ENCODE measurements at places on chromosomes 2 and 18.
A peak's percentile ranks its signal among the peaks of the same experiment; 100 is the strongest.

- no peak for DNase-seq
Measured at GRCh38 chr2:229572507-229573271, 141.7 kb downstream of the DNER start.

GRCh38 chr2:212921711-212922110 is 229.7 kb downstream of the IKZF2 start:
- DNase-seq = no peak

DNA sequence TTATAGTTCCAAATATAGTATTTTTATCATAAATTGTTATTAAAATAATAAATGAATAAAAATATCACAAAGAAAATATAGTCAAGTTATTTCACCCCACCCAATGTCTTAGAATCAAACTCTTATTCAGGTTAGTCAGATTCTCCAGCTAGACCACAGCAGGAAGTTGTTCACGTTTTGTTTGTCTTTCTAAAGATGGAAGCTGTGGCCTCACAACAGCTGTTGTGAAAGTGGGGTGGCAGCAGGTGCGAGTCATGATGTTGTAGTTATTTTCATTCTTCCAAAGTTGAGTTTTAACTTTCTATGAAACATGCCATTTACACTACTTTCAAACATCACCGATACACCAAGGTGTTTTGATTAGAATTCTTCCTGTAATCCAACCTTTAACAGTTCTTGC is 272.9 kb downstream of the SLC8A1 start:
- no peak for DNase-seq

DNA sequence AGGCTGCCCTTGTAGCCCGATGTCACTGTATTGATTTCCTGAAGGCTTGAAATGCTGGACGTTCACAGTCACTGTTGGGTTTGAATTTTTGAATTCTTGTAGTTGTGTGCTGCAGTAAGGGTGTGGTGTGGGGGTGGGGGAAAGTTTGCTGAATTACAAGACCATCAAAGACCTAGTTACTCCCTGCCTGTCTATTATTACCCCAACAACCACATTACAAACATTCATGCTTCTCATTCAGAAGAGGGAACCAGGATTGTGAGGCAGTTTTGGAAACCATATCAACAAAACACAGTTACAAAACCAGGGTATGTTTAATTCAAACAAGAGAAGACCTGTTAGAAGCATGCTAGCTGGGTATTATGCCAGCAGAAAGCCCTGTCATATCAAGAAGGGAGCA is 85.8 kb downstream of the CLHC1 start:
- no peak for DNase-seq

DNA sequence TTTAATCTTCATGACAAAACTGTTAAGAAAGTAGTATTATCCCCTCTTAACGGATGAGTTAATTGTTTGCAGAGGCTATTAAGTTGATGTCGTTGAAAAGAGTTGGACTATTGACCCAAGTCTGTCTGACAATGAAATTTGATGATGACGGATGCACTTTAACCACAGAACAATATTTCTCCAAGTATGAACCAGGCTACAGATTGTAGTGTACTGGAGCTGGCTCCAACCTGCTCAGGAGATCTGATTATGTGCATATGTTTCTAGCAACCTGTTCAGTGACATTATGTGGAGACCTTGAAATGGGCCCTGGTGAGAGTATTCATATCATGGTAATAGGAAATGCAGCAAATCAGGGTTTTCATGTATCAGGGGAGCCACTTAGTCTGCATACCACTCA is 174.1 kb downstream of the CDH7 start:
- DNase-seq = no peak

DNA sequence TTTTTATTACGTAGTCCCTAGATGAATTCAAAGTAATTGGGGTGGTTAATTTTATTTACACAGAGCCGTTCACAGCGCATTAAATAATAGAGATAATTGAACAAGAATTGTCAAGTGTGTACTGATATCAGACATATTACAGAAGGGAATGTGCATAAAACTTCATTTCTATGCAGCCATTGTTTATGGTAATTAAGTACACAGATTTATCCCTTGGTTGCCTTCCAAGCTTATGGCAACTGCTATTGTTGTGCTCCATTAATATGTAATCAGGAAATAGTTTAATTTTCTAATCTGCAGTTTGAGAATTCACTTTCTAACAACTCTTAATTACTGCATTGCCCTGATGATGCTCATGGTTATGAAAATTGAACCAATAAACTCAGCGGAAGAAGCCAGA is 47.3 kb upstream of the OTX1 start:
- DNase-seq = no peak

DNA sequence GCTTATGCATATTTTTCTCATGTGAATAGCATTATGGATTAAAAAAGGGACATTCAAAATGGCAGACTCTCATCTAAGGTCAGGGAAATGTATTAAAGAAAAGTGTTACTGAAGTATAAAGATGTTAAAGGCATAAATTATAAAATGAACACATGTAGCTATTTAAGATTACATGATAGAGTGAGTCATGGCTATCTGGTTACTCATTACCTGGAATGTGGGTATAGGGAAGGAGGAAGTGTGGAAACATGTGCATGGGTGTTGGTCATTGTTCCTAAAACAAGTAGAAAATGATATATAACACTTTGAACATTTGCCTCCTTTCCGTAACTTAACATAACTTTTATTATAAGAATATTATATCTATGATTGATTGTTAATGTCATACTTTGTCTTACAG is 66.4 kb downstream of the MYO1B start:
- DNase-seq = no peak

DNA sequence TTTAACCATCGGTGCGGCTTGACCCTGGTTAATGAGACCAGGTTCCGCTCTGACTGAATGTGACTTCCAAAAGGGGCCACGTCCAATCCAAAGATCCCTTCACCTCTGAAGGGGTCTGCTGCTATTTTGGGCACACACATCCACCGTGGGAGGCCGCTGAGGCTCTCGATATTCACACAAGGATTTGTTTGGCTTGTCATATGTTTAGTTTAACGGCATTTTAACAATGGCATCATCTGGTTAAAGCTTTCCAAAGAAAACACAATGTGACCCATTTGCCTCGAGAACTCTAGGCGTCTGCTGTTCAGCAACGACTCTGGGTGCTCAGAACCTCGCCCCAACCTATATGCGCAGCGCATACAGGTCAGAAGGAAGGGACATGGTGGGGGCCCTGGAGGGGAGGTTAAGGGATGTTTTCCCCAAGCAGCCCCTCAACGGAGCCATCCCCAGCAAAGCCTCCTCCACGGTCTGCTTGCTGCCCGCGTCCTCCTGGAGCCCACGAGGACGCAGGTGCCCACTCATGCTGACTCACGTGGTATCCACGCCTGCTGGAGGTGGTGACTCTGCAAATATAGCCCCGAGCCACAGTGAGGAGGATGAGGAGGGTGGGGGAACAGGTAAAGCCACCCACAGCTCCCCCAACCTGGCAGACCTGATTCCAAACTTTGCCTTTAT is 260.3 kb downstream of the HDAC4 start:
- no peak for DNase-seq

DNA sequence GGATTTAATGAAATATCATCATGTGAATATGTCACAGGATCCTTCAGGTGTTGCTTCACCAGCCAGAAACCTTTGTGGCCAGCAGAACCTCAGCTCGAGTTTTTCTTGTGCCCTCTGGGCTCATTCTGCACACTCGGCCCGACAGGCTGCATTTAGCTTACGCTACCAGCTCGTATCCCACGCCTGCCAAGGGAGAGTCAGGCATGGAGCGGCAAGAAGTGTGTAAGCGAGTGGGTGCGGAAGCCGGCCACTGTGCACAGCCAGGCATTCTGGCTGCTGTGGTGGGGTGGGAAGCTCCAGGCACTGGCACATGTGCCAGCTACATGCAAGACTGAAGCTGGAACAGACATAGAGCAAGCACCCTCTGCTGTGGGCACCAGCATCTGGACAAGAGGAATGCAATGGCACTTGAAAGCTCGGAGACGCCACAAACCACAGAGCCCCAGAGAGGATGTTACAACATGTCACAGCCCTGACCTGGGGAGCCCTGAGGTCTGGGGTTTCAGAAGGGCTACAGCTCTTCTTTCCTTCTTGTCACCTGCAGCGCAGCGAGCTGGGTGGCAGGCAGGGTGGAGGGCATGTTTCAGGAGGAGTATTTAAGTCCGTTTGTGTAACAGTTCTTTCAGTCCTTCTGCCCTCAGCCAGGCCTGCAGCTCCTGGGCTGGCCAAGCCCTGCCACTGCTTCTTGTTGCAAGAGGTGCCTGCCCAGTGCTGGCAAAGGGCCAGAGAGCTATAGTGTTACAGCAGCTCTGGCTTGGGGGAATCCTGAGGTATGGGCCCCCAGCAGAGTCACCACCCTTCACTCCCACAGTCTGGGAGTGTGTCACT is 257.3 kb upstream of the HNMT start:
- DNase-seq = no peak

- DNase-seq = no peak
Measured at GRCh38 chr2:136065907-136066306, 52.0 kb downstream of the CXCR4 start.

GRCh38 chr2:212549463-212549862 is 10.9 kb upstream of the ERBB4 start:
- DNase-seq = no peak

DNA sequence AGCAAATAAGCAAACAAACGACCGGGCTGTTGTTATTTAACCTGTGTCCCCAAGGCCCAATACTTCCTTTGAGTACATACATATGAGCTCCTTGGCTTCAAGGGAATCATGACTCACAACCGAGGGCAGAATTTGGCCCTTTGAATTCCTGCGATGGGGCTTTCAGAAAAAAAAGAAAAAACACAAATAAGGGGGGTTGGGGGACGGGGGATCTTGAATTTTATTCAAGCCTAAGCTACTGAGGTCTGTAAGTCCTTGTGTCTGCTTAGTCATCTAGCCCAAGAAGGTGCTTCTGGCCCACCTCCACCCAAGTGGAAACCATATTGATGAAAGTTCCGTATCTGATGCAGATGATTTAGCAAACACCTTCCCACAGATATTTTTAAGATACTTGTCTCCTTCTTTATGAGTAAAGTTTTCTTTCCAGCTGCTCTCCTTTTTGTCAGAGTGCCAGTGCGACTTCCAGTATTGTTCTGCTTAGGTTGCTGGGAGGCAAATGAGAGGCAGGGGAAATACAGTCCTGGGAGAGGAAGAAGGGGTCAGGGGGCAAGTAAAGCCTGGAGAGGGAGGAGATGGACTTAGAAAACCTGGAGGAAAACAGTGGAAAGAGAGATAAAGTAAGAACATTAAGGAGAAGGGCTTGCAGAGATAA is 169.6 kb downstream of the ZEB2 start:
- no peak for DNase-seq

GRCh38 chr2:8118940-8119781 is 562.7 kb upstream of the ID2 start:
- DNase-seq = no peak

GRCh38 chr2:96342085-96342484 is 6.5 kb downstream of the NCAPH start:
- DNase-seq = no peak

DNA sequence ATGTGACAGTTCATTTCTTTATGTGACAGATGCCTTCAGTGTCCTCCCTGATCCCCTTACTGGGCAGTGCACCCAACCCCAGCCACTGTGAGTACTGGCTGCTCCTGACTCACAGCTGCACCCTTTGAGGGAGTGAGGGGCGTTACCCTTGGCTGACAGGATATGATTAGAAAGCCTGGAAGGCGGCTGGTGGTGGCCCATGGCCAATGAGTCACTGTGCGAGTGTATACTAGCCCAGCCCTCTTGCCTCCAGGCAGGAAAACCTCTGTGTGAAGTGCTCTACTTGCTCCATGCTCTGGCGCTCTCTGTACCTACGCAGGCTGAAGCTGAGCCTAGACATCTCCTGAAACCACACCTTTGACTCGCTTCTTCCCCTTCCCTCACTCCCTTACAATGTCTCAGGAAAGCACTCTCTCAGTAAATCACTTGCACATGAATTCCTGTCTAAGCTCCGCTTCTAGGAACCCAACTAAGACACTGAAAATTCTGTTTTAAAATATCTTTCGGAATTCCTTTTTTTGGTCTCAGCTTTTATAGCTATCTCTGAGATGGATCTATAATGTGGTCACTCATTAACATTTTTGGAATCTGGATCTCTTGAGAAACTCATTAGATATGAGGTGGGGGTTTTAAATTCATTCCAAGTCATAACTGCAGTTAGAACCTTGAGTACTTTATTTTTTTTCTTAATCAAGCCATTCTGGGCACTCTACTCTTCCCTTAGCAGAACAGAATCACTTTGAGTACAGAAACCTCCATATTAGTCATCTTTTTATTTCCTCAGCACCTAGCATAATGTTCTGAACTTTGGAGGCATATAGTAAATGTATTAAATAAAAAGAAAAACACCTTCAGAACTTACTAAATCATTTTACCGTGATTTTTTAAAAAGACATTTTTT is 25.3 kb upstream of the STAM2 start:
- peak; percentile 23 for DNase-seq

- no peak for DNase-seq
Measured at GRCh38 chr2:25742501-25742900, 69.1 kb upstream of the DTNB start.

DNA sequence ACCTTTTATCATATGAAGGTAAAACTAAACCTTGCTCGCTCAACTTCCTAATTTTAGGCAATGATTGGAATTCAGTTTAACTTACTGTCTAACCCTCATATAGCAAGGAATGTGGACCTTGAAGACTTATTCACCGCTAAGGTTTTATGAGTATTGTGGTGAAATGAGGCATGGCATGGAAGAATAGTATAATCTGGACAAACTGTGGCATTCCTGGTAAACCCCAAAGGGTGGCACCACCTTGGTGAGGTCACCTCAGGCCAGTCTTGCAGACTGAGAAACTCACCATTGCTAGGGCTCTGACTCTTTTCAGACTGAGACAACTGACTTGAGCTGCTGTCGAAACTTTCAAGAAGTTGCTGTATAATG is 51.1 kb upstream of the EHBP1 start:
- DNase-seq = no peak

- DNase-seq = no peak
Measured at GRCh38 chr2:213288913-213289700, 4.8 kb downstream of the SPAG16 start.

- DNase-seq = no peak
Measured at GRCh38 chr18:34322365-34323289, 97.9 kb upstream of the NOL4 start.

- DNase-seq = no peak
Measured at GRCh38 chr2:239882331-239882732, 142.8 kb downstream of the NDUFA10 start.

DNA sequence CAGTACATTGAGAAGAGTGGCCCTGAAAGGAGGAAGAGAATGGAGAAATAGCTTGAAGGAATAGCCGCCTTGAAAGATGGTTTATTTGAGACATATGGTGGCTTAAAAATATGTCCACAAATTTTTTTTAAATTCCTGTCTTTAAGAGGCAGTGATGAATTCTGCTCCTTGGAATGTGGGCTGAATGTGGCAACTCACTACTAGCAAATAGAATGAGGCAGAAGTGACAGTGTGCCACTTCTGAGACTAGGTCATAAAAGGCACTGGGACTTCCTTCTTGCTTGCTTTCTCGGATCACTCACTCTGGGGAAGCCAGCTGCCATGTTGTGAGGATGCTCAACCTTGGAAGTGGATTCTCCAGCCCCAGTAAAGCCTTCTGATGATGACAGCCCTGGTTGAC is 67.0 kb downstream of the FAM161A start:
- no peak for DNase-seq

GRCh38 chr2:144518748-144519596 is 947 bp downstream of the ZEB2 start:
- no peak for DNase-seq

- no peak for DNase-seq
Measured at GRCh38 chr2:98483257-98483861, 38.7 kb downstream of the INPP4A start.

GRCh38 chr2:9552219-9553178 is 3.1 kb downstream of the ADAM17 start:
- DNase-seq = no peak

Data from DMS 273 treated with DMSO at 0.1 percent for 48 hours (cell line).